ENCODE measurements at places on chromosomes 5 and 9.

DNA sequence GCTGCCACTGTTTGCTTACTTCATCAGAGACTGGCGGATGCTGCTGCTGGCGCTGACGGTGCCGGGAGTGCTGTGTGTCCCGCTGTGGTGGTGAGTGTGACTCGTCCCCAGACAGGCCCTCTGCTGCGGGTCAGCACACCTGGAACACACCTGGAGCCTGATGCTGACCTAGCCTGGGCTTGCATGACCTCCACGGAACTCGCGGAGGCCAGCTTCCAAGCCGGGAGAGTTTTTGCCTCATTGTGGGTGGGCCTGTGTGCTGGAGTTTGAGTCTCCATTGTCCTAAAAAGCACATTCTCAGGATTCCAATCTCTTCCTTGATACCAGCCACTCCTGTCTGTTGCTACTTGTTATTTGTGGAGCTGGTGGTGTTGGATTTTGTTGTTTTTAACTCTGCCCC, 28.1 kb downstream of the SLC22A4 start:
- DNase-seq = no peak

DNA sequence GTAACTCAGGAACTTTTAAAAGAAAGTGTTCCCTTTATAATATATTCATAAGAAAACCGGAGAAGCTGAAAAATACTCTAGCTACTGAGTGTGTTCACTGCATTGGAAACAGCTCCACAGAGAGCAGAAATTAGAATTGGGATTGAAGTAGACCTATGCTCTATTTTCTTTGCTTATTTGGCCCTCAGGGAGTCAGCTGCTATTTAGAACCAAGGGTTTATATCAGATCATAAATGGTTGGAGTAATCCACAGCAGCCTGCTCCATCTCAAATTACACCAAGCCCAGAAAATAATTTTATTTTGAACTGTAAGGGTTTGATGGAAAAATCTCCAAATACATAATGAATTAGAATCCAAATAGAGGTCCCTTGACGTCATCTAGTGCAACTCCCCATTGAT, 202.6 kb downstream of the ADAMTSL1 start:
- no peak for DNase-seq

- no peak for DNase-seq
Observed at GRCh38 chr5:174231956-174232487, 186.5 kb downstream of the NSG2 start.

GRCh38 chr9:6975198-6975597, 217.4 kb downstream of the KDM4C start:
- DNase-seq = no peak

DNA sequence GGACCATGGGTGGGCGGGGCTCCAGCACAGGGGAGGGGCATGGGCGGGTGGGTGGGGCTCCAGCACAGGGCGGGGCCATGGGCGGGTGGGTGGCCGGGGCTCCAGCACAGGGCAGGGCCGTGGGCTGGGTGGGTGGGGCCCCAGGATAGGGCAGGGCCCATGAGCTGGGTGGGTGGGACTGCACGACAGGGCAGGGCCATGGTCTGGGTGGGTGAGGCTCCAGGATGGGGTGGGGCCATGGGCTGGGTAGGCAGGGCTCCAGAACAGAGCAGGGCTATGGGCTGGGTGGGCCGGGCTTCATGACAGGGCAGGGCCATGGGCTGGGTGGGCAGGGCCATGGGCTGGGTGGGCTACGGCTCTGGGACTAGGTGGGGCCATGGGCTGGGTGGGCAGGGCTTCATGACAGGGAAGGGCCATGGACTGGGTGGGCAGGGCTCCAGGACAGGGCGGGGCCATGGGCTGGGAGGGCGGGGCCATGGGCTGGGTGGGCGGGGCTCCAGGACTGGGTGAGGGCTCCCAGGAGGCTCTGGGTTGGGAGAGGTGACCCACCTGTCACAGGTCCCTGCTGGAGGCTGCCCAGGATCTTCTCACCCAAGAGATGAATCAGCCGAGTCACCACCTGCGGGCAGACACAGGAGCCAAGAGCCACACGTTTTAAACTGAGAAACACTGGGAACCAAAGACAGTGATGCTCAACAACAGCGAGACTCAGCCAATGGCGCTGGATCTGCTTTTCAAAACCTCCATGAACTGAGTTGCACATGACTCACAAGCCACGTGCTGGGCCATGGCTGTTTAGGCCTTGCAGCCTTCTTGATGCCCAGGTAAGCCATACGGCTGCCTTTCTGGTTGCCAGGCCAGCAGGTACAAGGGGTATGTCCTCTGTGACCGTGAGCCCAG, 33.6 kb upstream of the NSMF start:
- DNase-seq = no peak

GRCh38 chr5:32474209-32474854, 29.8 kb upstream of the ZFR start:
- no peak for DNase-seq

DNA sequence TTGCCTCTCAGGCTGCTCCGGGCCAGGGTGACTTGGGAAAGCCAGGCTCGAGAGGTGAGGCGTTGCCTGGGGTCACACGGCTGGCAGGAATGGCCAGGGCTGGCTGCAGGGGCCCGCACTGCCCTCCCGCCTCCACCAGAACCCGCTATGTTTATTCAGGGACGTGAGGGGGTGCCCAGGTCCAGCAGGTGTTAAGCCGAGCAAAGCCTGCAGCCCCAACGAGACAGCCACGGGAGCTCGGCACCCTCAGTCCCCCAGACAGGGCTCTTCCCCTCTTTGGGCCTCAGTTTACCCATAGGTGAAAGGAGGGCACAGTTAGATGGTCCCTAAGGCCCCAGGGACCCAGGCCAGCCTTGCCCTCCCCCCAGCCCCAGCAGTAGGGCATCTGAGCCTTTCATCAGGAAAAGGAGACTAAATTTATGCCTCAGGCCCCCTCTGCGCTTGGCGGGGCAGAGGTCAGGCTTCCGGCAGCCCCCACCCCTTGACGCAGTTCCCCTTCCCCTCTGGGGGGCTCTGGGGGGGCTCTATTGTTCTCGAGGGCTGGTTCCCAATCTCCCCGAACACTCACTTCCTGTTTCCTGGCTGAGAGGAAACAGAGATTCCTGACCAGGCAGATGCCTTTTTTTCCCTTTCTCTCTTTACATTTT, 7.1 kb upstream of the EGFL7 start:
- no peak for DNase-seq

DNA sequence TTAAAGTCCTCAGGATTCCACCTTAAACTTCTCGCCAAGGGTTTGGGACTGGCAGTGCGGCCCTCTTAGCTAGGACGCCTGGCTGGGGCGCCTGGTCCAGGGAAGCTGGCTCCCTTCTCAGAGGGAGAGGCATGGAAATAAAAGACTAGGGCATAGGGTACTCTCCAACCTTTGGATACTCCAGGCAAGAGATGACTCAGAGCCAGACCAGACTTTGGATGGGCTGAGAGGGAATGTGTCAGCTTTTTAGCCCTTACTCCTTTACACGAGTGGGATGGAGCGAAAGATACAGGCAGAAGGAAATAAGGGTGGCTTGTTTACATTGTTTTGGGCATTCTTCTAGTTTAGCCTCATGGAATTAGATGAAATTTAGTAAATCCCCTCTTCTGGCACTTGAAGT, 48.2 kb downstream of the IL31RA start:
- no peak for DNase-seq

GRCh38 chr9:136691316-136692184, 4.3 kb upstream of the AGPAT2 start:
- no peak for DNase-seq

DNA sequence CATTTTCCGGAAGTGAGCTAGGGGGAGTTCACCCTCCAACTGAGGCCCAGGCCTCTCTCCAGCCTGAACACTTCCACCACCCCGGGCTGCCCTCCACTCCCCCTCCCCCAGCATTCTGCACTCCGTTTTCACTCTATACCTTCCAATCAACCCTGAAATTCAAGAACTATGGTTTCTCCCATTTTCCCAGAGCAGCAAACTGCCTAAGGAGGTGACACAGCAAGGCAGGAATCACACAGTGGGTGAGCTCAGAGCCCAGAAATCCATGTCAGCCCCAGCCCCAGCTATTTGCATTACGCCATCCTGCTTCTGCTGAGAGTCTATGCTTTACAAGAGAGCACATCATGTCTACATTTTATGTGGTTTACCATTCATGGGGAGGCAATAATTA, 11.9 kb downstream of the MSX2 start:
- DNase-seq = no peak

DNA sequence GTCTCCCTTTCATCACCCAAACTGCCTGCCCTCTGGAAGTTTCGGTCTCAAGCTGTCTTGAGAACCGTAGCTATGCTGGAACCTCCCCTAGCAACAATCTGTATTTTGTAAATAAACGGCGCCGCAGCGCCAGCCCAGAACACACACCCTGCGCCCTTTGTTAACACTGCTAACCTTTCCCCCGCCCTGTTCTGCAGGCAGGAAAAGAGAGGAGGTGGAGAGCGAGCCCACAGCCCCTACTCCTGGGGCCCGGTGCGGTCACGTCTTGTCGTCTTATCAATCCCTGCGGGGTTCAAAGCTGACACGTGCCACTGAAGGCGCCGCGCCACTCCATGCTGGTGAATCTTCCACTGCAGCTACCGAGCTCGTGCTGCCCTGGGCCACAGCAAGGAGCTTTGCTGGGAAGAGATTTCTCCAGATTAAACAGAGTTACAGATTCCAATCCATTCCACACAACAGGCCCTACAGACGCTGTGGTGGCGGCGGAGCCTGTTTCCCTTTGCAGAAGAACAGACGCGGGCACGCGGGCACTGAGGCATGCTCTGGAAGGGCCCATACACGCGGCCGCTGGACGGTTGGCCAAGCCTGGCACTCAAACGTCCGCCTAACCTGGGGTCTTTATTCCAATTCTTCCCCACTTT, 25.3 kb downstream of the ZDHHC11B start:
- peak; percentile 57 for DNase-seq

All from forelimb muscle (tissue), 1 donor.